Thoracic aorta (tissue), 2 donors: ENCODE measurements at places on chromosomes 4 and X.

DNA sequence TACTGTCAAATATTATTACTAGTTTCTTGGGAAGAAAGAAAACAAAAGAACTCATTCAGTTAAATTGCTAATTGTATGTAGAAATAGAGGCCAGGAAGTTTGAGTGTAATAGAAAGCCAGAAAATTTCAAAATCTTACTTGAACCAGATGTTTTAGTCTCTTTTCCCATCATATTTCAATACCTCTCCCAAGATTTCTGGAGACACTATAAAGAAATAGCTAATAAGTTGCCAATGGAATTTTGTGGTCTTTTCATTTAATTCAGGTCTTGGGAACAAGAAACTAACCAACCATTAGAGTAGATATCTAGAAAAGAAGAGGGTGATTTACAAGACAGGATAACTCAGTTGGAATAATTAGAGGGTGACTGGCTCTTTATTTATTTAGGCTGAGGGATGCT, 112.2 kb downstream of the AGTR2 start:
- no peak for DNase-seq

- no peak for DNase-seq
These were observed 19.9 kb upstream of the CPLX1 start for GRCh38 chr4:845836-846251.

- DNase-seq = no peak
These were observed 14.3 kb upstream of the CORIN start for GRCh38 chr4:47852136-47852535.

DNA sequence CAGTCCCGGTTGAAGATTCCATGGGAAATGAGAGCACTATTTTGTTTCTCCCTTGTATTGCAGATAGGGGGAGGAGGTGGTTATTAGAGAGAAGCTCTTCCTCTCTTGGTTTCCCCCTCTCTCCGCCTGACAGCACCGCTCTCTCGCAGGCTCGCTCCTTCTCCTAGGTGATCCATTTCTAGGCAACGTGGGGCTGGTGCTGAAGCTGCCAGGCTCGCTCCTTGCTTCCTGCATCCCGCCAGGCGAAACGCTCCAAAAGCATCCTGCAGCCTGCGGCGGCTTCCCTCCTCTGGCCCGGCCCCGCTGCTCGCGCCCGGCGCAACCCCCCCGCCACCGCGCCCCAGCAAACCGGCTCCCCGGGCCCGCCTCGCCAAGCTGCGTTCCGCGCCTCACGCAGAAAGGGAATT, at the start of gene GRID2:
TSS of gene GRID2 (plus strand) at position 346 of the 407 bp plus-strand sequence.
- DNase-seq = no peak

GRCh38 chr4:2798399-2799223, 5.7 kb downstream of the SH3BP2 start:
- DNase-seq = peak; percentile 9

- DNase-seq = no peak
These were observed 775.6 kb downstream of the STIM2 start for GRCh38 chr4:27635936-27636913.

- no peak for DNase-seq
These were observed 36.7 kb downstream of the CHRDL1 start for GRCh38 chrX:110758781-110759422.

- DNase-seq = no peak
These were observed 8.9 kb downstream of the CCNA2 start for GRCh38 chr4:121814756-121815155.
